Nucleus accumbens (tissue), 56 donors: ENCODE measurements at places on chromosomes 3 and 15.

- DNase-seq, result no peak
Measured at GRCh38 chr3:132596816-132597433, at the start of gene ACKR4. TSS of gene ACKR4 (plus strand) at chr3:132597270. CDS start at chr3:132600398, 3,128 bp downstream.

GRCh38 chr3:9779721-9780457 lies 10.1 kb upstream of the CAMK1 start:
- no peak for DNase-seq

DNA sequence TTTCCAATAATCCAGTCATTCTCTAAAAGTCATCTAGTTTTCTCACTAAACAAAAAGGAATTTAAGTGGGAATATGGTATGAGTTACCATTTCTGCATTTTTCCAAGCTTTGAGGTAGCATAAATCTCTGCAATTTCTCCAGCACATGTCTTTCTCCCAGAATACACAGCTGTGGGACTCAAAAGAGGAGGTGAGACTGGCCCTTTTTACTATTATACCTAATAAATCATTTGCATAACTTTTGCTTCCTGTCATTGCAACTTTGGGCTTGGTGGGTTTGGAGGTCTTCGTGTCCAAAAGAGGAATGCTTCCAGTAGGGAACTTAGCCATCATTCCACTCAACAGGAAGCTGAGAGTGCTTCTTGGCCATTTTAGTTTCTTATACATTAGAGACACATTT lies 94.8 kb downstream of the FMN1 start:
- no peak for DNase-seq

- no peak for DNase-seq
Measured at GRCh38 chr15:51816611-51817010, 12.8 kb upstream of the TMOD3 start.

DNA sequence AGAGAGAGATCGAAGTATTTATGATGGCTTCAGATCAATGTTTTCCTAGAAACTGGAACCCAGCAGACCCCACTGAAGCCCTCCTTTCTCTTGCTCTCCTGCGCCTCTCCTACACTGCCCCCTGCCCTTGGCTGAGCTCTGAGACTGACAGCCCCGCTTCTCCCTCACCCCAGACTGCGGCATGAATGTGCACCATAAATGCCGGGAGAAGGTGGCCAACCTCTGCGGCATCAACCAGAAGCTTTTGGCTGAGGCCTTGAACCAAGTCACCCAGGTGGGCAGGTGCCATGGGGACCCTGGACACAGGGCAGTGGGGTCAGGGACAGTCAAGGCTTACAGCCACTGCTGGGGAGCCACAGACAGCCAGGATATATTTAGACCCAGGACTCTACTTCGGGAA lies 23.7 kb downstream of the PRKCD start:
- no peak for DNase-seq

- no peak for DNase-seq
Measured at GRCh38 chr15:91881569-91882297, 28.2 kb downstream of the SLCO3A1 start.

DNA sequence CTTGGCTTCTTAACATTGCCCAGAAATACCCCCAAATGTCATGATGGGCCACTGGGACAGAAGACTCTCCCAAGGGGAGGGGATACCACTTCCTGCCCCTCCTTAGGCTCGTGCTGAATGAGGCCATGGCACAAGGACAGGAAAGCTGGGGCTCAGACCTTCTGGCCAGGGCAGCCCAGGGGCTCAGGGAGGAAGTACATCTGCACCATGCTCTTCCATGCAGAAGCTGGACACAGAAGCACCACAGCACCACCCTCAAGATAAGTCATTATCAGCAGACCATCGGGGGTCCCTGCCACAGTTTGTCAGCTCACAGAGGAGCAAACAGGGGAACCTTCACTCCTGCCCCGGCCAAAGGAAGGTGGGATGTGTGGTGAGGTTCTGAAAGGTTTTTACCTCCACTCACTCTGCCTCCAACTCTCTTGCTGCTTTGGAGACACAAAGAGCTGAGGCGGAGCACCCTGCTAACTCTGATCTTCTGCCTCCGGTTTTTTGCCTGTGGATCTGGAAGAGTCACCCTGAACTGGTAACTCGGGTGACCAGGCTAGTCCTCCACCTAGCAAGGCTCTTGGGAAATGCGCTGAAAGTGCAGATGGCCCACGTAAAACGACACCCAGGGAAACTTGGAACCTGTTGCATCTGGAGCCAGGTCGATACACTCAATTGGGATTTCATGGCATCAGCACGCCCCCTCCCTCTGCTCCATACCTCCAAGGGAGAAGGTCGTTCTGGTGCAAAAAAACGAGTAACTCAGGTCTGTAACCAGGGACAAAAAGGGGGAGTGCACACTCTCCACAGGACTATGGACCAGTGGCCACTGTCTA lies 8.3 kb downstream of the BMF start:
- no peak for DNase-seq

DNA sequence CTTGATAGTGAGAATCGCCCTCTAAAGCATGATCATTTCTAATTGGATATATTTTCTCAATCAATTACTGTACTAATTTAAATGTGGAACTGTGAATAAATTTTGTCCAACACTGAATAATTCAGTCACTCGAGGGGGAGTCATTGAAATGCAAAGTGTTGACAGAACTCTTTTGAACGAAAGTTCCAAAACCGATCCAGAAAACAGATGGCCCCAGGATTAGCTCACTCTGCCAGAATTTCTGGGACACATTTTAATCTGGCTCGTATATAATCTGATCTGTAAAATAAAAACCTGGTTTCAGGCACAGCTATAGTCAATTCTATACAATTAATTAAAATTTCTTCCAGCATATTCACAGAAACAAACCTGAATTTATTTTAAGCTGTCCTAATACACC lies 580.4 kb downstream of the ROBO1 start:
- DNase-seq, result no peak

DNA sequence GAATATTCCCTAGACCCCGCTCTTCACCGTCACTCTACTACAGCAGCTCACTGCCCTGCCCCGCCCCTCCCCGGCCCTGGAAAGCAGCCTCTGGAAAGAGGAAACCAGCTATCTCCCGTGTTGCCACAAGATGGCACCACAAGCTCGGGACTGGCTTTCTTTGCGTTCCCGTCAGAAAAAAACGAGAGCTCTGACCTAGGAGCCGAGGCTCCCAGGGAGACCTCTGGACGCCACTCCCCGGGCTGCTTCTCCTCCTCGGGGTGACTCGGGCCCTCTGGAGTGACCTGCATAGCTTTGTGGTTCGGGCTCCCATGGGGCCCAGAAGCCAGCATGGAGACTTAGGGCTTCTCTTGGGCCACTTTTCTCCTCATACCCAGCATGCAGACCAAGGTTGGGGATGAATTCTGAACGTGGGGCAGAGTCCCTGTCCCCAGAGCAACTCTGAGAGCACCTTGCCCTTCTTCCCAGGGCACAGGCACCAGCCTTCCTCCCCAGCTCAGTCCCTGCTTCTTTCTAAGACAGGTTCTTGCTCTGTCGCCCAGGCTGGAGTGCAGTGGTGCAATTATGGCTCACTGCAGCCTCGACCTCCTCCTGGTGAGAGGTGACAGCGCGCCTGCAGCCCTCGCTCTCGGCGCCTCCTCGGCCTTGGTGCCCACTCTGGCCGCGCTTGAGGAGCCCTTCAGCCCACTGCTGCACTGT lies 19.0 kb downstream of the STOML1 start:
- peak; percentile 57 for DNase-seq

- no peak for DNase-seq
Measured at GRCh38 chr3:42301446-42302175, 35.6 kb upstream of the CCK start.

DNA sequence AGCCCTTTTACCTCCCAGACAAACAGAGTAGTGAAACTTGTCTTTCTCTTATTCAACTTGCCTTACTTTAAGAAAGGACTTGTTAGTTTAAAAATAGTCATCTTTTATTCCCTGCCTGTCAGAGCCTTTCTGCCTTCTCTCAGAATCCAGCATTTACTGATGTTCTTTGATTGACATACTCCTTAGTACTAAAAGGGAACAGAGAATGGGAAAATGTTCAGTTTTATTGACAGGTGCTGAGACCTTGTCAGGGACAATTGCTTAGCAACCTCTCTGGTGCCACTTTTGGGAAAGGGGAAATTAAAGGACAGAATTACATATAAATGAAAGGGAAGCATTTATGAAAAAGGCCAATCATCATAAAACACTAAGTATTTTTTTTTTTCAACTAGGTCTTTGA lies 378.3 kb downstream of the PDCD6IP start:
- DNase-seq, result no peak

- DNase-seq, result no peak
Measured at GRCh38 chr15:32668942-32669341, 27.4 kb downstream of the SCG5 start.

DNA sequence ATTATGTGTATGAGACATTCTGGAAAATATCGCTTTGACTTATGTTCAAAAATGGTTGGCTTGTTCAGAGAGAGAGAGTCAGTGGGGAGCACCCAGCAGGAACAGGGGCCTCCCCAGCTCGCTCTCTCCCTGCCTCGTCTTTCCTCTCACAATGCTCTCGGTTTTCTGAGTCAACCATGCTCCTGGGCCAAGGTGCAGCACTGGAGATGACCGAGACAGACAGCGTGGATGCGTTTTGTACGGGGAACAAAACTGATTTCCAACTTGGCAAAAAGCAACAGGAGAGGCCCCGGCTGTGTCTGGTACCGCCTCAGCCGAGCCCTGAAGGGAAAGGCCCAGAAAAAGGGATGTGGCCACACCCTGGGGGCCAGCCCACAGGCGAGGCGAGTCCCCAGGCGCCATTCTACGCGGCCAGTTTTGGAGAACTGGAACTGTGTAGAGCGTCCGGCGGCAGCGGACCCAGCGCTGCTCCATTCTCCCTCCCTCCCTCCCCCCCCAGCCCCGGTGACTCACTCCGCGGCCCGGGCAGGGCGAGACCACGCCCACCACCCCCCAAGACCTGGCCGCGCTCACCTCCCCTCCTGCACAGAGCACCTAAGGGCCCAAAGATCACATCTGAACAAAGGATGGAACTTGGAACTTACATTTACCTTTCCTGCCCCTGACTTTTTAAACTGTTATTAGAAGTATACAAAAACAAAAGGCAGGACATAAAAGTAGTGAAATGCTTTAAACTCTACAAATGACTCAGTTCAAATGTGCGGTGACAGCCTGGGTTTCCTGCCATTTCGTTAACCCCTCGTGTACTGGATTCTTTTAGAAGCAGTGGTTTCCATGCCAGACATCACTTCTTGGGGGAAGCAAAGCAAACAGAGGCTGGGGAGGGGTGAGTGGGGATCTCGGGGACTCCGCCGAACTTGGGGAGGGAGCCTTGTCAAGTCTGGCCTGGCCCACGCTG lies 12.7 kb downstream of the ATP10A start:
- DNase-seq, result no peak

DNA sequence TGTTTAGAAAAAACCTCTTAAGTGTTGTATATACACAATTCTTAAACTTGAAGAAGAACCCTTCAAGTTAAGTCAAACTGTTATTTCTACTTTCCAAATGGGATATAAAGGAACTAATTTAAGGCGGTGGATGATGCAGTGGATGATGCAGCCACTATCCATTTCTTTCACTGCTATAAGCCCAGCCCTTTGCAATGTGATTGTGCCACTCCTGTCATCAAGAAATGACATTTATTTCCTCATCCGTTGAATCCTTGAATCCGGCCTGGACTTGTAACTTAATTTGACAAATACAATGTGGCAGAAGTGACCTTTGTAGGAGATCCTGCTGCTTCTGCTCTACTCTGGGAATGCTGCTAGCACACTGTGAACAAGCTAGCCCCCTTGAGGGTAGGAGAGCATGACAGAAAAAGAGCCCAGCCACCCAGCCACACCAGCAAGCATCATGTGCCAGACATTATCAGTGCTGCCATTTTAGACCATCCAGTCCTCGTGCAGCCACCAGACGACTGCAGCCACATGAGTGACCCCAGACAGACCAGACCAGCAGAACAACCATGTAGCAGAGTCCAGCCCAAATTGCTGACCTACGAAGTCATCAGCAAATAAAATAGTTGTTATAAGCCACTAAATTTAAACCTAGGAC lies 47.4 kb downstream of the UACA start:
- DNase-seq, result no peak

GRCh38 chr3:71537211-71537611 lies 46.3 kb downstream of the FOXP1 start:
- no peak for DNase-seq
